Head of caudate nucleus (tissue), 42 donors: ENCODE measurements at places on chromosomes 6 and 20.

- no peak for DNase-seq
These were observed 139.3 kb upstream of the SNX9 start for GRCh38 chr6:157683707-157684106.

DNA sequence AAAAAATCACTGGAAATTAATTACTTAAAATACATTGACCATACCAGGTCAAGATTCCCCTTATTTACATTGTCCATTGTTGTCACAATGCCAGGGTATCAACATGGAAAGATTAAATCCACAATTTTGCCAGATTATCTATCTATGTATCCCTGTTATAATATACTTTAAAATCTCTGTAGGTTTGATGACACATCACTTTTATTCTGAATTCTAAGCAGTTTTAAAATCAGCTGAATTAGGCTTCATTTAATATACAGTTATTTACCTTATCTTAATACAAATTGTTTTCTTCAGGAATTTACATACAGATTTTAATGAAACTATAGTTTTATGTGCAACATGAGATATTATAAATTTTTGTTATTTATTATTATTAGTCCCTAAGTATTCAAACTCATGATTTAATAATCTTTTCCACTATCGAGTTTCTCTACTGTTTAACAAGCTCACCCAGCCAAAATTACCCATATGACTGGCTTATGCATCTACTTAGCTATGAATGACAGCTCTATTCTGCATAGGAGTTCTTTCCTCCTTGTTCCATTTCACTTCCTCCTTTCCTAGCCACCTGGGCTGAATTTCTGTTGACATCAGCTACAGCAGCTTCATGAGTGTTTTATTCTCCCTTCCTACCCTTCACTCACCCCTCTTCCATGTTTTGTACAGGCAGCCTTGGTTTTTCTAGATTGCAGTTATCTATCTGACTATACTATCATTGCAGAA is 654.2 kb upstream of the MAP3K7 start:
- no peak for DNase-seq

GRCh38 chr6:3484946-3485345 is 28.1 kb upstream of the SLC22A23 start:
- peak; percentile 61 for DNase-seq

DNA sequence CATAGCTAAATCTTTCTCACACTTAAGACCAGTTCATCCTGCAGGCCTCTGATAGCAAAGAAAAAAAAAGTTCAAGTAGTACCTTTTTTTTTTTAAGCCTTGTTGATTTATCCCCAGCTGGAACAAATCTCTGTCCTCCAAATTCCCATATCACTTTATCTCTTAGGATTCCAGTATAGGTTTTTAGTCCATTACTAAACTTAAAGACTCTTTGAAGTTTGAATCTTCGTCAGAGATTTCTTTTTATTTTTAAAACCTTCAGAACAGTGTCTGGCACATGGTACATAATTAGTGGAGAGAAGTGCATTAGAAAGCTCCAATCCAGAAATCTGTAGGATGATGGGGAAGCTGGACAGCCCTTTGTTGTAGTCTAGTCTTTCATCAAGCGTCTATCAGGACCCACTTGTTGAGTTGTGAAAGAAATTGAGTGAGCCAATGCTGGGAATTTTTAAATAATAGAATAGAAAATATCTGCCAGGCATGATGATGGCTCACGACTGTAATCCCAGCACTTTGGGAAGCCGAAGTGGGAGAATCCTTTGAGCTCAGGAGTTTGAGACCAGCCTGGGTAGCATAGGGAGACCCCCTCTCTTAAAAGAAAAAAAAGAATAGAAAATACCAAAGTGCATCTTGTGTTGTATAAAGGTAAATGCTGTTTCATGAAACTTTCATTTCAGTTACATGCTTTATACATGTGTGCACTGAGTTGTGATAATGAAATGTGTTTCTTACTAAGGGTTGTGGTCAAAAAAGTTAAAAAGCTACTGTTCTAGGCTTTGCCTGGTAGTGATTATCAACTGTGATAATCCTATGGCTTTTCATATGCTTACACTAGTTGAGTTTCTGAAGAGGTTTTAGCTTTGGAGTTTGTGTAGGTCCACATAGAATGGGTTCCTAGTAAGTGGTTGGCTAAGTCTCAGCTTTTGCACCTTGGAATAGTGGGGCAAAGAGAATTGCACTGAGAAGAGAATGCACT is 3.2 kb downstream of the NFYA start:
- no peak for DNase-seq

DNA sequence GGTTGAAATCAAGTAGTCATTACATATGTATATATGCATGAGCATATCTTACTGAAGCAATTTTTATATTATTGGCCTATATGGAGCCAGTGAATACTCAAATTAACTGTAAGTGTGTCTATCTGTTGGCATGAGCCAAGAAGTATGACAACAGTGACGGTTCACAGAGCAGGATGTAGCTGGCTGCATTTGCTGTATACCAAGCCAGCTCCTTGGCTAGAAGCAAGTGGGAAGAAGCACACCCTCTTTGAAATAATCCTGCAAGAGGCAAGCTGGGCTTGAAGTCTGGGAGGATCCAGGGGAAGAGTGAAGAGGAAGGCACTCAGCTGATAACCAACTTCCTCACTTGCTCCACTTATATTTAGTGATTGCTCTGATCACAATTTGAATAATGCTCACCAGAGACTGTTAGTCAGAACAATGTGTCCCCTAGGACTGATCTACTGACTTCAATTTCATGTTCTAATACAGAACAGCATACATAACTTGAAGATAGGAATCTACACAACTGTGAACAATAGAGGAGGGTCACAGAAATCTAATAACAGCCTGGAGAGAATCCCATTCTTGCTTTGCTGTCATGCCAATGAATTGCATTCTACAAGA is 497.3 kb downstream of the PRKN start:
- DNase-seq = no peak

GRCh38 chr6:109912118-109912517 is 66.0 kb upstream of the GPR6 start:
- no peak for DNase-seq

GRCh38 chr20:5996765-5997164 is 46.3 kb downstream of the MCM8 start:
- no peak for DNase-seq

DNA sequence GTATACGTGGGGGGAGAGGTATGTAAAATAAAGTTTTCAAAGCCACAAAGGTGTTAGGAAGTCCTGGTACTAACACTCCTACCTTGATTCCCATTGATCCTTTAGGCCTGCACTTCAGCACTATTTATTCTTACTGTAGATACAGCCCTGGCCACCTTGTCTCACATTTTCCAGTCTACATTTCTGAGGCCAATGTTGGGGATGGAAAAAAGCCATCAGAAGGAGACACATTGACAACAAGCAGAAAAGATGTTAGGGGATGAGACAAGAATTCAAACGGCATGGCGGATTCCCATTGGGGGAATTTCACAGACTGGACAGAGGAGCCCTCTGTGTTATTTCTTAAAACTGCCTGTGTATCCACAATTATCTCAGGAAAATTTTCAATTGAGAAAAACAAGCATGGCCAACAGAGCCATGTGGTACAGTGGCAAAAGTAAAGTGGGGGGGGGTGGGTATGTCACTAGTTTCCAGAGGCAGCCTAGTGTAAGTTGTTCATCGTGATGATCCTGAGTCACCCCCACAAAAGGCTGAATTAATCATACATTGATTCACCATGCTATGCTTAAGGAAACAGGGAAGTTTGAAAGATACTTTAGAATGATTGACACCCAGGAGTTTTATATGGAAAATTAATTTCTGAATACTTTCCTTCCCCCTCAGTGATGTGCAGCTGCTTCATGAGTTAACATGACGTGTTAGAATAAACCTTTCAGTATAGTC is 40.5 kb downstream of the RREB1 start:
- no peak for DNase-seq

DNA sequence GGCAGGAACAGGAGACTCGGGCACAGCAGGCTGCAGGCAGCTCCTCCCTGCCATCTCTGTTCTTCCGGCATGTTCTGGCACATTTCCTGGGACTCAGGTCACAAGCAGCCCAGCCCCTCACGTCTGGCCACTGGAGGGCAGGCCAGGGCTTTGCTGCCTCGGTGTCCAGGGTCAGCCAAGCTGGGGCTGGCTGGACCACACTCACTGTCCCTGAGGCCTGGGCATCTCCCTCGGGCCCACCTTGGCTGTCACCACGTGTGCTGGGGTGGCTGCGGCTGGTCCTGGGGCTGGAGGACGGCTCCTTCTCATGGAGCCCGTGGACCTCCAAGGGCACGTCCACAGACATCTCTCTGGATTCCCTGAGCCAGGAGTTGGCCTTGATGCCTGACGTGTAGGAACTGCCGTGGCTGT is 18.5 kb downstream of the FRMD1 start:
- DNase-seq = peak; percentile 64

GRCh38 chr6:39227476-39227875 is 1.8 kb downstream of the KCNK5 start:
- no peak for DNase-seq

- no peak for DNase-seq
These were observed 5.1 kb downstream of the MTRES1 start for GRCh38 chr6:107033126-107033525.

- DNase-seq = no peak
These were observed 60.3 kb upstream of the C20orf144 start for GRCh38 chr20:33601861-33602260.

DNA sequence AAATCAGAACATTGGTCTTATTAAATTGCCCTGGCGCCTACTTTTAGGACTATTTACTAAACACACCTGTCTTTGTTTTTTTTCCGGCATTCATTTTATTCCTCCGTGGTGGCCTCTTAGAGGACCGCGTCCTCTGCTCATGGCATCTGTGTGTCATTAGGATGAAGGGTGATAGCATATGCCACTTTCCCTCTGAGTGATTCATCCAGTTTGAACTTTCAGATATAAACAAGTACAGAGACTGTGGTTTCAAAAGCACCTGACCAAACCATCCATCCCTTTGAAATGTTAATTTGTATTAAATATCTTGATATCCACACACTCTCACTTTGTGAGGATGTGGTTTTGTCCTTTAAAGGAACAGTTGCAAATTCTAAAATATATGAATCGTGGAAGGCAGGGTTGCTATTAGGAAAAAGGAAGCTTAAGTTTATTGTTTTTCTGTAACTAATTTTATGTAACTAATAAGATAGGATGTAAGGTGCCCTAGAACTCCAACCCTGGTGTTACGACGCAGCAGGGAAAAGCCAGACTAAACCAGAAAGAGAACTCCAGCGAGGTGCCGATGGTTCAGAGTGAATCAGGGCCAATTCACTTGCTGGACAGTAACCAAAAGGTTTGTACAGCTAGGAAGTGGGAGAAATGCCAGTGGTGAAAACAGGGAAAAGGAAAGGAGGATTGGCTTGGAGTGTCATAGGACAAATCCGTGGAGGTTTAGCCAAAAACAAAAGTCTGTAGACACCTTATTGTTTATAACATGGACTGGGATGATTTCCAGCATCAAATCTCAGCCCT is 98.7 kb downstream of the SHLD1 start:
- no peak for DNase-seq

GRCh38 chr6:157400676-157401075 is 19.7 kb downstream of the ZDHHC14 start:
- no peak for DNase-seq

DNA sequence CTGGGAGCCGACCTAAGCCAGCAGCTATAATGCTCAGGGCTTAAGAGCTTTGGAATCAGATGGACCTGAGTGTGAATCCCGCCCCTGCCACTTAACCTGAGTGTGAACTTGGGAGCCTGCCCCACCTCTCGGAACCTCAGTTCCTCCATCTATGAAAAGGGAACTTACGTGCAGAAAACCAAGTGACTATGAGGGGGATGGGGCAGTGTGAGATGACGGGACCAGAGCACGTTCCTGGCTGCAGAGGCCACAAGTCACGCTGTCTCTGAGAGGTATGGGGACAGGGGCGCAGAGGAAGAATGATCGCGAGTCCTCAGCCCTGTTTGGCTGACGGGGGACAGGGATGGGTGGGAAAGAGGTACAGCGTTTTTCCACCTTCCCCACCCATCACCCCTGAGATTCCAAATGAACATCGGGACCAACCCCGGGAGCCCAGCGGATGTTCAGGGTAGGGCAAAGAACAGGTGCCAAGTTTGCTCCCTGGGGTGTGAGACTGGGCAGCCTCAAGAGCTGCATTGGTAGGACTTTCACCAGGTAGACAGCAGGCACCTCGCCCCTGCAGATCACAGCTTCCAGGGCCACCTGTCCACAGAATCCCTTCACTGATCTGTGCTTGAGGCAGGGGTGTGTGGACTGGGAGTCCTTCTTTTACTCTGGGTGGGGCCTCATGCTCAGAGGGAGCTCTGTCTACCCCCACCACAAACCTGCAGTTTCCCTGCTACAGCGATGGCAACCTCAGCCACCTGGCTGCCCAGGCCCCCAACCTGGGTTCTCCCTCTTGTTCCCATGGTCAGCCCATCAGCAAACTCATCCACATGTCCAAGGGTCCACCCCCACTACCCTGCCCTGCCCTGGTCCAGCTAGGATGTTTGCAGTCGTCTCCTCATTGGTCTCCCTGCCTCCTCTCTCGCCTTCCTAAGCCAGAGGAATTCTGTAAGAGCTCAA is 85.8 kb downstream of the CEBPB start:
- DNase-seq = no peak

DNA sequence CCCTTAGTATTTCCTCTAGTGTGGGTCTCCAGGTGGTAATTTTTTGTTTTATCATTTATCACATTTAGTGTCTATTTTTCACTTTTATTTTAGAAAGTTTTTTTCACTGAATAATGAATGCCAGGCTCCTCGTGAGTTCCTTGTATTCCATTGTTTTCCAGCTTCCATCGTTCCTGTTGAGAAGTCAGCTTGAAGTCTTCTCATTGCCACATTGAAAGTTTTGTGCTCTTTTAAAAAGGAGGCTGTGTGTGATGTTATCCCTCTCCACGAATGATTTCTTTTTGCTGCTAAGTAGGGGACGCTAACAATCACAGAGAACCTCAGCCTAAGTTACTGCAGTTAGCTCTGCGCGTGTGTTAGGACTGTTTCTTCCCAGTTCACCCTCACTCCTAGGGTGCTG is 194.5 kb downstream of the TAF4 start:
- DNase-seq = no peak

DNA sequence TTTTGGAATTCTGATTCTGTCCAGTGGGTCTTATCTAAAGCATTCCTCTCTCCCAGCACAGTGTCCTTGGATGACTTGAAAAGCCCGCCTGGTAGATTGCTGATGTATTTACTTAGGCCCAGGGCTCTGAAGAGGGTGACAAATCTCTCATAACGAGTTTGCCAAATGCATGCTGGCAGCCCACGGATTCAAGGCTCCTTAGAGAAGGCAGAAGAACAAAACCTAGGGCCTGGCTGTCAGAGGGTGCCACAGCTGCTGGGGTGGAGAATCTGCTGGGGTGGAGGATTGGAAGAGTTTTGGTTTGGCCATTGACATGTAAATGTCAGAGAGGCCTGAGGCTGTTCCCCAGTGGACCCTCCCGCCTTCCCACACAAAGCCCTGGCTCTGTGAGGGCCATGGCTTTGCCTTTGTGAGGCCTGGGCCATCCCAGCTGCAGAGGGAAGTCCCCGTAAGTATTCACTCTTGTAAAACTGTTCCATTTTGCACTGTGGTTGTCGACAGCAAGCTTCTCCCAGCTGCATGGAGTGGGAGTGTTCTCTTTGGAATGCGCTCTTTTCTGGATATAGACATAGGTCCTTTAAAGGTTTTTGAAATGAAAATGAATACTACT is 50.3 kb downstream of the ANKRD6 start:
- DNase-seq = no peak

- DNase-seq = no peak
These were observed 64.2 kb downstream of the F13A1 start for GRCh38 chr6:6256259-6256658.

- DNase-seq = no peak
These were observed 267.6 kb upstream of the ID4 start for GRCh38 chr6:19569563-19569962.

GRCh38 chr6:48658915-48659314 is 547.9 kb upstream of the PTCHD4 start:
- DNase-seq = no peak

- DNase-seq = no peak
These were observed 41.4 kb upstream of the PKIB start for GRCh38 chr6:122568797-122569221.
